SW480 (cell line): ENCODE measurements at places on chromosomes 11 and 22.
A peak's percentile ranks its signal among the peaks of the same experiment; 100 is the strongest.

DNA sequence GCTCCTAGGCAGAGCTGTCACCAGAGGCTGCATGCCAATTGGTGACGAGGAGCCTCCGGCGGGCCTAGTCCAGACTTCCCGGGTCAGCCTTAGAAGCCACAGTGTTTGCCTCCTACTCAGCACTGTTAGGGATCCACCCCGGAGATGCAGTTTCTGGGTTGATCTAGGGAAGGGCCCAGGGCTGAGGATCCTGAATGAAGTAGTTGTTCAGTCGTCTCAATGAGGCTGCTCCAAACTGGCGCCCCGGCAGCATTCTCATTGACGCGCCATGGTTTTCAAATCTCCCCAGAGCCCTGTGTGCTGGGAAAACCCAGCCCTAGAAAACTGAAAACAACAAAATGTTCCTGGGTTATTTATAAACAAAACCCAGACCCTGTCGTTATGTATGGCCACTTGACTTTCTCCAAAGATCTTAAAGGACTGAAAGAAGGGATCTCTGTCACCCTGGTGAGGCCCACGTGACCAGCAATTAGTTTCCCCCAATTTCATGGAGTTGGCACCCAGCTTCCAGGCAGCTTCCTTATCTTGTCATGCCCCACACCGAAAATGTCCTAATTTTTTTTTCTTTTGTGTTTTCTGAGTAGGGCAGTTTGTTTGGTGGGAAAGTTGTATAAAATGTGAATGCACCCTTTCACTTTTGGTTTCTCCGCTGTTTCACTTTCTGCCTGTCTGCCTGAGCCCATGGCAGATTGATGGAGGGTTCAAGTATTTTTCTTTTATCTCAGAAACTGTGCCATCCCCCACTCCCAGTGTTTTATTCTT, 2.0 kb upstream of the EHD1 start:
- no peak for DNase-seq

DNA sequence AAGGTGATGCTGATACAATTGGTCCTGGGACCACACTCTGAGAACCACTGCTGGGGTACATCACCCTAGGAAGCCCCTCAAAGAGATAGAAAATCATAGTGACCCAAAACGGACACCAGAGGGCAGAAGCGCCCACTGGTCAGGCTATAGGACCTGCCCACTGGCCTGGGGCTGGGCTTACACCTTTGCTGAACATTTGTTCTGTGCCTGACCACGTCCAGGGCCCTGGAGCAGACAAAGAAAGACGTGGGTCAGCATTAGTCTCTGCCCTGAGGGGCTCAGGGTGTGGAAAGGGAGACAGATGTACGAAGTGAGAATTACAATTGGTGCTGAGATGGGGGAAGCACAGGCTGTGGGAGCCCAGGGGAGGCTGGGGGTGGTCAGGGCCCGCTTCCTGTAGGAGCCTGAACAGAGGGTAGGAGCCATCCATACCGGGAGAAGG, 14.4 kb upstream of the SERPINH1 start:
- DNase-seq, result peak; percentile 57

DNA sequence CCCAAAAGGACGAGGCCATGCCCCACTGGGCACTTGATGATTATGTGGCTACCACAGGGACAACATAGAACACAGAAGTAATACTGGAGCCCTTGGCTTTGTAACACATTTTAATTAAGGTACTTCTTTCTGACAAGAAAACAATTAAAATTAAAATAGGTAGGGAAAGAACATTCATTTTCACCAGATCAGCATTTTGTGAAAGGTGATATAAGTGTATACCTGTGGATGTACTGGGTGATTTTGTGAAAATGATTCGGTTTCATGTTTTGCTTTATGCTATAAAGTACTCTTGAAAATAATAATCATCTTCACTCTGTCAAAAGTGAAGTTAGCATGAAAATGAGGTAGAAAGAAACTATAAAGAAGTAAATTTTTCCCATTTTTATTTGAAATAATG, 876 bp downstream of the MS4A12 start:
- DNase-seq, result no peak

GRCh38 chr22:38172832-38173640, 8.6 kb downstream of the PLA2G6 start:
- peak; percentile 58 for DNase-seq

DNA sequence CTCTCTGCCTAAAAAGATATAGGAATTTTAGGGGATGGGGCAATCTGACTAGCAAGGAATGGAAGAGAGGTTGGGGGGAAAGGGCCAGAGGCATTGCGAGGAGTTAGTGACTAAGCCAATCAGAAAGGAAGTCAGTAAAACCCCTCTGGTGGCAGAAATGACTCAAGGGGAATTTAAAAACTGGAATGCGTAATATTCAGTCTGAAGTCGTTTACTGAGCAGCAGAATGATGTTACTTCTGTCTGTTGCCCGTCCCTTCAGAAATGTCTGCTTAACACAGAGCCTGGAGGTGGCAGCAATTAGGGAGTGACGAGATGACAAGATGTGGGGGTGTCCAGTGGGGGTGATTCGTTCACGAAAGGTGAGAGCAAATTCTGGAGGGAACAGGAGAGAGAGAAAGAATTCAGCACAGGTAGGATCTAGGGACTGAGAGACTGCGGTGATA, 107.7 kb upstream of the CLMP start:
- DNase-seq, result no peak

- no peak for DNase-seq
These were observed 22.8 kb downstream of the F2 start for GRCh38 chr11:46741600-46742484.

GRCh38 chr22:36773935-36774334, 2.0 kb downstream of the IFT27 start:
- DNase-seq, result peak; percentile 30

GRCh38 chr22:41658869-41659268, 29.8 kb downstream of the SNU13 start:
- DNase-seq, result no peak

DNA sequence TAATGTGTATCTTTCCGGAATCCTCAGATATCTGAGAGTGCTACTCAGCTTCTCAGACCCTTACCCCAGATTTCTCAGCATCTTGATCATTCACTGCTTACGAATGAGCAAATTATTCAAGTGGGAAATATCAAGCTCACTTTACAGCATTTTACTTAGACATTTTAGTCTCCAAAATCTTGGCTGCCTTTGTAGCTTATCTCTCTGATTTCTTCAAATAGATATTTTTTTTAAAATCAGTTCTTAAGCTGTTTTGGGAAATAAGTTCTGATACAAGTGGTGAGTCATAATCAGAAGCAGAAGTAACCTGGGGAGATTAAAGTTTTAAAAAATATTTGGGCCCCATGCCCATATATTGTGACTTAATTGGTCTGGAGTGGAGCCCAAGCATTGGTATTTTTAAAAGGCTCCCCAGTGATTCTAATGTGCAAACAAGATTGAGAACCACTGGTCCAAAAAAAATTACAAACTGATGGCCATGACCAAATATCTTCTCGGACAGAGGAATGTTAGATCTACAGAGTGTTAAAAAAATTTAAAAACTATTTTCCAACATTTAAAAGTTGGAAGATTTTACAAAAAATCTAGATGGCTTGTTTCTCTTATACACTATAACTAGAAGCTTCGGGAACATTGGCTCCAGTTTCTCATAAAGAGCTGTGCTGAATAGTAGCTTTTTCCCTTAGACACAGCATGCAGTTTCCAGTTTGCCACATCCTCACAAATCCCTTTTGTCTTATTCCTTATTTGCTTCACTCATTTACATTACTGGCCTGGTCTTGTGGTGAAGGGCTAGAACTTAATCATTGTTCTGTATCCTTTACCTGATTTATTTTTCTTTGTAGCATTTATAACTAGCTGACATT, 87.8 kb upstream of the BMAL1 start:
- DNase-seq, result no peak

- DNase-seq, result no peak
These were observed 170.0 kb upstream of the PDGFD start for GRCh38 chr11:104333977-104334376.

DNA sequence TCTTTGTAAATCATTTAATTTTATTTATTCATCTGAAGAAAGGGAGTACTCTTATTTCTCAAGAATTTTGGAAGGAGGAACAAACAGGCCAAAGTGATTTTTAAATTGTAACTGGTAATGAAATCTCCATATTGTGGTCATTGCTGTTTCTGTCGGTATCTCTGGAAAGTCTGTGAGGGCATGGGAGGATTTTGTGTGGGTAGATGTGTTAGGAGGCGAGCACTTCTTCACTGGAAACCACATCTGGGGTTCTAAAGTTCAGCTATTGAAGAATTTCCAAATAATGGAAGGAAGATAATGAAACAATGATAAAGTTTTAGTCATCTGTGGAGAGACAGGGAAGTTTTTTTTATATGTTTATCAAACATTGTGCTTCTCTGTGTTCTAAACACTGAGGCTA, 6.6 kb downstream of the TRIM34 start:
- DNase-seq, result no peak

DNA sequence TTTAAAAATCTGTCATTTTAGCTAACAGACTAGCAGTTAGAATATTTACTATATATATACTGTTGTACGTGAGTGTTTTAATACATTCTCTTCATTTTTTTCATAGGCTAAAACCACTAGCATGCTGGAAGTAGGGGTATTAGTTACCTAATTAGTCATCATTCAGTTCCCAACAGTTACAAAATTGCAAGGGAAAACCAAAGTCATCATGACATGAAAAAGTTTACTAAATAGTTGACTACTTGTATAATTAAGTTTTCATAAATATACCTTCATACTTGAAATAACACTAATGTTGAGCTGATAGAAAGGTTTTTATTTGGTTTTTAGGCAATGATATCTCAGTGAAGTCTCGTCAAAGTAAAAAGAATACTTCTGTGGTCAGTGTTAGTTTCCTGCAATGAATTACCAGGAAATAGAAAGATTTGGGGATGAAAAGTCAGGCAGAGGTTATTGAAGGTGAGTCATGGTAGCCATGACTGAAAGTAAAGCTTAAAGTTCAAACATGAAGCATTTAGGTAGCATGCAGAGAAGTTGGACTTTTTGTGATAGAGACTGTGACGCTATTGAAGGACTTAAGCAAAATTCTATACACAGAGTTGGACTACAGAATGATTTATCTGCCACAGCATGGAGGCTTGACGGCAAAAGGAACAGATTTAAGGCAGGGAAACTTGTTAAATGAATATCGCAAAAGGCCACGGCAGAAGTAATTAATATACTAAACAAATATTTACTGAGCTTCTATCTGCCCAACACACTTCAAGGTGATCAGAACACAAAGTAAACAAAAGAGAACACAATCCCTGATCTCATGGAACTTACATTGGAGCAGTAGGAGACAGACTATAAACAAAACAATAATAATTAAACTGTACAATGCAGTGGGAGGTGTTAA, 828.1 kb upstream of the FAT3 start:
- peak; percentile 43 for DNase-seq

- DNase-seq, result no peak
These were observed 595.2 kb downstream of the BRD1 start for GRCh38 chr22:49232319-49233067.

DNA sequence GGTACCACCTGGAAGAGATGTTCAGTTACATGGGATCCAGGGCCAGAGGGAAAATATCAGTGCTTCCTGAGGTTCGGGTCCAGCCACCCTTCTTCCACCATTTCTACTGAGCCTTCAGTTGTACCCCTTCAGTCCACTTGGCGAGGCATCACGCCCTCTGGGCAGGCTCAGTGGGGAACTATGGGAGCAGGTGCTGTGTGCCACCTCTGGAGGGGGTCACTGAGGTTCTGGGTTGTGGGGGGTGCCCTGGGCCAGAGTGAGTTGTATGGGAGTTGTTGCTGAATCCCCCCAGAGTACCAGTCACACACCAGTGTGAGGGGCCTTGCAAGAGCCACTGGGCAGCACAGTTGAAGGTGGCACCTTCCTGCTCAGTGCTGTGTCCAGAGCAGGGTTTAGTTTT, 2.7 kb upstream of the SREBF2 start:
- DNase-seq, result no peak

DNA sequence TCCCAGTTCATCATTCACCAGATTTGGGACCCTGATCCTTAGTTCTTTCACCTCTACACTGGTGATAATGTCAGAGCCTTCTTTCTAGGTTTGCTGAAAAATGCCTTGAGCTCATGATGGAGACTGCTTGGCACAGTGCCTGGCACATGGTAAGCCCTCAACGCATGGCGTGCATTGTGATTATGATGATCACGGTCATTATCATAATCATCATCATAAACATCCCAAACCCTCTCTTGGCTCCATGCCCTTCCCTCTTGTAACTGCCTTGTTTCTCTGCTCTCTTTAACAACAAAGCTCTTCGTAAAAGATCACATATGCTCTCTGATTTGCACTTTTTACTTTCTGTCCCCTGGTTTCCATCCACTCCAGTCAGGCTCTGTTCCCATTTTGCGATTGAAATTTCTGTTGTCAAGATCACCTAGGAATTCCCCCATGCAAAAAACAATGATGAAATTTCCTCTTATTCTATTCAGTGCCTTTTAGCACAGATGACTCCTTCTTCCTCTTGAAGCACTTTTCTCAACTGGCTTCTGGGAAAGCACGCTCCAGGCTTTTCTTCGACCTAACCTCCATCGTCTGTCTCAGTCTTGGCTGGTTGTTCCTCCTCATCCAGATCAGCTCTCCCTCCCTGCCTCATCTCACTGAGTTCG, 479.1 kb downstream of the OPCML start:
- no peak for DNase-seq

- DNase-seq, result no peak
These were observed 15.9 kb upstream of the SNX19 start for GRCh38 chr11:130932086-130932712.

DNA sequence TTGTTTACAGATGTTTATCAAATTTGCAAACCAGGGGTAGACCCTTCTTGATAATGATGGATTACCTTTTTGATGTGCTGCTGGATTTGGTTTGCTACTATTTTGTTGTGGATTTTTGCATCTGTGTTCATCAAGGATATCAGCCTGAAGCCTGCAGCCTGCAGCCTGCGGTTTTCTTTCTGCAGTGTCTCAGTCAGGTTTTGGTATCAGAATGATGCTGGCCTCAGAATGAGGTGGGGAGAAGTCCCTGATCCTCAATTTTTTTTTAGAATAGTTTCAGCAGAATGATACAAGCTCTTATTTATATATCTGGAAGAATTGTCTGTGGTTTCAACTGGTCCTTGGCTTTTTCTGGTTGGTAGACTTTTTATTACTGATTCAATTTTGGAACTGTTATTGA, 19.7 kb upstream of the RAB38 start:
- no peak for DNase-seq

DNA sequence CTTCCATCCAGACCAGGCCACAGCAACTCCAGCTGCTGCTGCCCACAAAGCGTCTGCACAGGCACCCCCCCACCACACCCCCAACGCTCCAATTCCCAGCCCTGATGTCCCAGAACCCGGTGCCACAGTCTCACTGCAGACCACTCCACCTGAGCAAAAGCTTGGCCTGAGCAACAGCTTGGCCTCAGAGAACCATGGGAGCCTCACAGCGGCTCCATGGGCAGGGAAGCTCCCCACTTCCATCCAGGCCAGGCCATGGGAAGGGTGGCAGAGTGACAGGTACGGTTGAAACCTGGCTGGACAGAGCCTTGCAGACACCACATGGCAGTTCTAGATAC, 13.2 kb downstream of the PLXNB2 start:
- DNase-seq, result no peak

GRCh38 chr11:34324466-34324865, 33.3 kb downstream of the ABTB2 start:
- no peak for DNase-seq
